ENCODE measurements at places on chromosomes 2 and 18.

- no peak for DNase-seq
Observed at GRCh38 chr18:78378403-78378802, 601.2 kb upstream of the SALL3 start.

DNA sequence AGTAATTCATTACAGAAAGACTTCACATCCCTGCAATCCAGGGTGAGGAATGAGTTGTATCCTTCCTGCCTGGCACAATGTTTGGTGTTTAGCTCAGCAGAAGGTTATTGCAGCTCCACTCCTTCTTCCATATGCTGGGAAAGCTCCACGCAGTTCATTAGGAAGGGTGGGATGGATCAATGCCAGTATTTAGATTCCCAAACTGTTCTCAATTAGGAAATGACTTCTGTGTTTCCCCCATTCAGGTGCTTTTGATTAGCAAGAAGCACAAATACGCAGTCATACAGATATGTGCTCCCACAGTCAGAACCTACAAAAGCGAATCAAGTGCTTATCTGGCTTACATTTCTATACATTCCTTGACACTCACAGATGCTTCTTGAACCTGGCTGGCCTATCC, 340.6 kb downstream of the NYAP2 start:
- DNase-seq: peak; percentile 91

GRCh38 chr18:36328385-36328858, 30.9 kb downstream of the FHOD3 start:
- no peak for DNase-seq

- no peak for DNase-seq
Observed at GRCh38 chr2:129882476-129882875, 97.0 kb upstream of the RAB6C start.

DNA sequence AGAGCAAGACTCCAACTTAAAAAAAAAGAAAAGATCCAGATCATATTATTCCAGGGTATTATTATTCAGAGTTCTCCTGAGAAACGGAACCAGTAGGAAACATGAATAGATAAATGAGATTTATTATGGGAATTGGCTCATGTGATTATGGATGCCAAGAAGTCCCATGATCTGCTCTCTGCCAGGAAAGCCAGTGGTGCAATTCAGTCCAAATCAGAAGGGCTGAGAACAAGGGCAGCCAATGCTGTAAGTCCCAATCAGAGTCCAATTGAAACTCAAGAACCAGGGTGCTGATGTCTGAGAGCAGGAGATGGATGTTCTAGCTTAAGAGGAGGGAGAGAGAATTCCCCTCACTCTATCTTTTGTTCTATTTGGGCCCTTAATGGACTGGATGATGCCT, 7.8 kb downstream of the SCYGR2 start:
- DNase-seq: peak; percentile 30

DNA sequence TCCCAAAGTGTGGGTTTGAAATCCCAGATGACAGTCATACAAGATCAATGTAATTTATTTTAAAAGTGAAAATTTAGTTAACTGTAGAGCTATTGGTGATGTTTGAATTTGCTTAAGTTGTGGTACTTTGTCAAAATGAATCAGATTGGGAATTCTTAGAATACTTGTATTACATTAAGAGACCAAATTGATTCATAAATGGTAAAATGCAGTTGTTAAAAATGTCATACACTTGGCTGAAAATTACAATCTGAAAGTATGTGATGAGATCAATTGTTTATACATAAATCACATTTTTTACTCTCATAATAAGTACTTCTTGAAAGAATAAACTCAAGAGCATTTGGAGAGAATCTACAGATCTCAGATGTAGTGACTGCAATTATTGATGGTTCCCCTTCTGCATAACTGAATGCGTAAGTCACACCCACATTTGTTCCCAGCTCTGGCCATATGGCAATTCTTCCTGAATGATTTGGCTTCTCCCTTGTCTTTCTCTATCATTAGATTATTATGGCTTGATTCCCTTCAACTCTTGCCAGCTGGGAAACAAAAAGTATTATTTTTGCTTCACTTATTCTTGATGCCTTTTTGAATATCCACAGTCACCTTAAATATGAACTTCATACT, 558.5 kb downstream of the CPS1 start:
- DNase-seq: peak; percentile 76

DNA sequence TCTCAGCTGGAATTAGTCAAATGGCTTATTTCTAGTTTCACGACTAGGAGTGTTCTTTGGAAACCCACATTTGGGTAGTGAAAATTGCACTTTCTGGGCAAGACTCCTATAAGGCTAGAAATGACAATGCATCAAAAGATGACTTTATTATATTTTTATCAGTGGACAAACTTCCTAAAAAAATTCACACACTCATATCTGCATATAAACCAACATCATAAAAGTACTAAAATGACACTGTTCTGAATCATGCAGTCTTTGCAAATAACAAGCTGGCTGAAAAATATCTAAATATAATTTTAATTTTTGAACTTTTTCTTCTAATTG, 17.6 kb downstream of the MXD1 start:
- no peak for DNase-seq

GRCh38 chr2:113209011-113209645, 35.4 kb downstream of the PSD4 start:
- no peak for DNase-seq

DNA sequence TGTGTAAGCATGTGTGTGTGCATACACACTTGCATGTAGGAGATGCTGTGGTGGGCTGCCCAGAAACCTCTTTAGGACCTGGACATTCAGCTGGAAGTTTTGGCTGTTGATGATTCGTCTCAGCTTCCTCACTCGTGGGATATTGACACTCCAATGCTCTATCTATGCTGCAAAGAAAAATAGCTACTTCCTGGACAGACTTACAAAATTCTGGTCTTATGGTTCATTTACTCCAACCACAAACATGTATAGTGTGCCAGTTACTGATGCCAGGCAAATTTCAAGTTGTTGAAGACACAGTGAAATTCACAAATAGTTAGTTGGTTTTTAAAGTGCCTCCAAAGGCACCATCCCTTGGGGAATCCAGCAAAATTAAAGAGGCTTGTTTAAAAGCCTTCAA, 882.6 kb downstream of the CPS1 start:
- no peak for DNase-seq

GRCh38 chr2:955829-956731, 5.4 kb downstream of the SNTG2 start:
- no peak for DNase-seq

DNA sequence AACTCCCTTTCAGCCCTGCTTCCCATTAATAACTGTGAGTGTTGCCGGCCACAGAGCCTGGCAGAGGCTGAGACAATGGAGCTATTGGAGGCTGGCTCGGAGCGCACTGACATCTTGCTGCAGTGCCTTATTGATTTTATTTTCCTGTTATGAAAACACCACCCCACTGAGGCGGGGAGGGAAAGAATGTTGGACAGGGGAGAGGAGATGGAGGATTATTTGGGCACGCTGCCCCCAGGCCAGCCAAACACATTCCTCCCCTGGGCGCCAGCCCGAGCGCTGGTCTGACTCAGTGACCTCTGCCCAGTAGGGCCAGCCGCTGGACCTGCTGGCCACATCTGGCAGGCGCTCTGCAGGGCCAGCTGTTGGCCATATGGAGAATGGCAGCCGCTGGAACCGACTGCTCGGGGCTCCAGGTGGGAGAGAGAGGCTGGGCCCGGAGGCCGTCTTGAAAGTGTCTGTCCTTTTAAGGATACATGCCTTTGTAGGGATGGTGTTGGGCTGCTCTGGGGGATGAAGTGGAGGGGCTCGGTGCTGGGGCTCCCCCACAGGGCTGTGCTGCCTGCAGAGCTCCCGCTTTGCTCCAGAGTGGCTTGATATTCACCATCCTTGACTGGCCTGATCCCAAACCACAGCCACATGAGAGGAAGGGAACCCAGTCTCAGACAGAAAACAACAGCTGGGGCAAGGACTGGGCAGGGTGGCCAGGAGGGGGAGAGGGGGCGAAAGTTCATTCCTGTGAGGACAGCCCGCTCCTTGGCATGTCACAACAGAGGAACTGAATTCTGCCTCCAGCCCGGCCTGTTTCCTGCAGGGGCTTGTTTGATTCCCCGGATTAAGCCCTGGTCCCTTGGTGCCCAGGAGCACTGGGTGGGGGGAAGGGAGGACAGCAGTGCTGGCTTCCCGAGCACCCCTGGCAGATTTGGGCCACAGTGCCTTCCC, 179.0 kb downstream of the KLHL29 start:
- peak; percentile 68 for DNase-seq

DNA sequence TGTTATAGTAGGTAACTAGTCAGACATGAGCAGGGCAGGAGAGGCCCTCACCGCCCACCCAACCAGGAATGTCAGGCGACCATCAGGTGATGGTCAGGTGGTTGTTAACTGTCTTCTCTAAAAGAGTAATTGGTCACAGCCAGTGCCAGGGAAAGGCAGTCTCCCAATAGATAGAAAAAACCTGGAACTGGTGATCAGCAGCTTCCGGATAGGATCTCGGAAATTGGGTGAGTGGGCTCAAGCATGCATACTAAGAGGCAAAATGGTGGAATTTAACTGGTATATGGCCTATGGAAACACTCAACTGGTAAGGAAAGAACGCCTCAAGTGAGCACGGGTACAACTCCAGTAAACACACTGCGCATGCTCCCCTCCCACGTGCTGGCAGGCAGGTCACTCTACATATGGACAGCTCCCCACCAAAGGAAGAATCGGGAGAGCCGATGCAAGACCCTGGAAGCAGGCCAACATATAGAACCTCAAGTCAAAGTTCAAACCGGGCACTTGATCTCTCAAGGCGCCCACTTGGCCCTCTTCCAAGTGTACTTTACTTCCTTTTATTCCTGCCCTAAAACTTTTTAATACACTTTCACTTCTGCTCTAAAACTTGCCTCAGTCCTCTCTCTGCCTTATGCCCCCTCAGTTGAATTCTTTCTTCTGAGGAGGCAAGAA, 43.5 kb upstream of the TMEM131 start:
- no peak for DNase-seq

- no peak for DNase-seq
Observed at GRCh38 chr2:72131916-72132841, 15.5 kb downstream of the CYP26B1 start.

DNA sequence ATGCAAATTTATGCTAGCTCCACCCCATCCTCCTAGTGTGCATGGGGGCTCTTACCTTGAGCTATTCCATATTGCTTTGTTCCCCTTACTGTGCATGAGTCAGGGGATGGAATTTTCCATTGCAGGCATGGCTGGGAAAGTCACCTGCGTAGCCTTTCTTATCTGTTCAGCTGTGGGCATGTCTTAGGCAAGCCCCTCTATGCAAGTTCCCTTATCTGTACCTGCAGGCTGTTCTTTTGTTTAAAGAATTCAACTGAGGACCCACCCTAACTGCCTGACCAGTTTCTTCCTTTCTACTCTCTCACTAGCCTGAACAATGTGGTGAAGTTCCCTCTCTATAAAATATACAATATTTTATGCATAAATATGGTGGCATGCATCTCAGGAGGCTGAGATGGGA, 54.2 kb upstream of the CDCA7 start:
- no peak for DNase-seq

DNA sequence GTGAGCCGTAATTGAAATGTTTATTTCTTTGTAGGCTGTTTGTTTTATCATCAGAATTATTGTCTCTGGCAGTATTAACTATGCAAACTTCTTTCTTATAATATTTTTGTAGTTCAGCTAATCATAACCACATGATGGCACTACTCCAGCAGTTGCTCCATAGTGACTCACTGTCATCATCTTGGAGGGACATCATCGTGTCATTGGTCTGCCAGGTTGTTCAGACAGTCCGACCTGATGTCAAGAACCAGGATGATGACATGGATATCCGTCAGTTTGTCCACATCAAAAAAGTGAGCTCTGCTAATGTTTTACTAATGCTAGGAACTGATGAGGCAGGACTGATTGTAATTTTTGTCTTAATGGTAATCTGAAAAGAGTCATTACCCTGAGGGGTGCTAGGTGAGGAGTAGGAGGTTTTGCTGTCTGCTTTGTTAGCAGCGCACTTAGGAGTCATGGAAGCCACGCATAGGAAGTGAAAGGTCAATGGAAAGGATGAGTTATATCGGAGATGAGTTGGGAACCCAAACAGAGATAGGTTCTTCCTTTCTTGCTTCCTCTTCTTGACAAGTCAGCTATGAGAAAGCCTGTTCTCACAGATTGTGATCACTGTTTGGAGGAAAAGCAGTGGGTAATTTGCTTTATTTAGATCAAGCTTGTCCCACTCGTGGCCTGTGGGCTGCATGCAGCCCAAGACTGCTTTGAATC, 49.2 kb downstream of the PIKFYVE start:
- peak; percentile 92 for DNase-seq

DNA sequence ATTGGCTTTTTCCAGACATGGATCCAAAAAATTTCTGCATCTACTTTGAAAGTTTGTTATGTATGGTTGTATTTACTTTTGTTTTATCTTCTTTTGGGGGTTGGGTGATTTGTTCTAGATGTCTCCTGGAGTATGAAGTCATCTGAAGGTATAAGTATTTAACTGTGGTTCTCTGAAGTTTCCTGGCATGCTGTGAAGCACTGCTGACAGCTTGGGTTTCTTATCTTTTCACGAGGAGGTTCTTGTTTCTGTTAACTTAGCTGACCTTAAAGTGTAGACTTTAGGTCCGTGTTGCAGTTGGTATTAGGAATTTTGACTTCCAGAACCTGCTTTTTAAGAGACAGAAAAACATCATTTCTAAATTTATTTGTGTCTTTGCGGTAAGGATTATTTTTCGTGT, 15.9 kb downstream of the GLS start:
- DNase-seq: no peak

DNA sequence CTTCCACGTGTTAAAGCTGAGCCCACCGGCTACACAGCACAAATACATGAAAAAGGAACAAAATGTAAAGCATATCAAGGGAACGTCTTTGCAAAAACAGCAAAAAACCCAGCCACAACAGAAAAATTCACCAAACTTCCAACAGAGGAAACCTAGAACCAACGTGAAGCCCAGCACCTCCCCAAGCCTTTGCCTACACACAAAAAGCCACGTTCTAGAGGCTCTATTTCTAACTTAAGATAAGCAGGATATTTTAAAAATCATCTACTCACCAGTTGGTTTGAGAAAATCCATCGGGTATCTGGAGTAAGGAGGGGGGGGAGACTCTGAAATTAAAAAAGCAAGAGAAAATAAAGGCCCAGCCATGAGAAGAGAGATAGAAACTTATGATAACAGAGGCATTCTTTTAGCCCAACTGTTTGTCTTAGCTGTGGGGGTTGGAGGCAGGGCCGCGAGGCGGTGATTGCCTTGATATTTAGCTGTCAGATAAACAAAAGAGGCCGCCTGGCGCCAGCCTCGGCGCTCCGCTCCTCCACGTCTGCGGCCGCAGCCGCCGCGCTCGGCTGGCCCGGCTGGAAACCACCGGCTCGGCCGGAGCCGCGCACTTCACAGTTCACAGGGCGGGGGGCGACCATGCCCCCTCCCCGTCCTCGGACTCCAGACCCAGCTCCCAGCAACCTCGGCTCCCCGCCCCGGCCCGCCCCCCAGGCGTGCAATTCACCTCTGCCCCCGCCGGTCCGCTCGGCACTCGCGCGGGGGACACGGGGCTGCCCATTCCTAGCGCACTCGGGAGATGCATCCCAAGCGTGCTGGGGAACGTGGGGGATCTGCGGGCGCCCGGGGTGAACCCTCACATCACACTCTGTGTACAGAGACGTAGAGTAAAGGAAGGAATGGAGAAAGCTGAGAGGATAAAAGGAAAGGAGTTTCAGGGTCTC, 2.4 kb downstream of the SMAD7 start:
- no peak for DNase-seq

- no peak for DNase-seq
Observed at GRCh38 chr2:30757749-30758148, 49.5 kb downstream of the CAPN13 start.

- DNase-seq: peak; percentile 76
Observed at GRCh38 chr2:158967731-158968395, 577 bp upstream of the TANC1 start.

Measured in fibroblast of mammary gland (primary cell).